GOT3 (cell line): ENCODE measurements at places on chromosomes 5 and 9.

DNA sequence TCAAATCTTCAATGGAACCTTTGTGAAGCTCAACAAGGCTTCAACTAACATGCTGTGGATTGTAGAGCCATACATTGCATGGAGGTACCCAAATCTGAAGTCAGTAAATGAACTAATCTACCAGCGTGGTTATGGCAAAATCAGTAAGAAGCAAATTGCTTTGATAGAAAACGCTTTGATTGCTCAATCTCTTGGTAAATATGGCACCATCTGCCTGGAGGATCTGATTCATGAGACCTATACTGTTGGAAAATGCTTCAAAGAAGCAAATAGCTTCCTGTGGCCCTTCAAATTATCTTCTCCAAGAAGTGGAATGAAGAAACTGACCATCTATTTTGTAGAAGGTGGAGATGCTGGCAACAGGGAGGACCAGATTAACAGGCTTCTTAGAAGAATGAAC lies 54.7 kb upstream of the TTC39B start:
- DNase-seq: no peak

DNA sequence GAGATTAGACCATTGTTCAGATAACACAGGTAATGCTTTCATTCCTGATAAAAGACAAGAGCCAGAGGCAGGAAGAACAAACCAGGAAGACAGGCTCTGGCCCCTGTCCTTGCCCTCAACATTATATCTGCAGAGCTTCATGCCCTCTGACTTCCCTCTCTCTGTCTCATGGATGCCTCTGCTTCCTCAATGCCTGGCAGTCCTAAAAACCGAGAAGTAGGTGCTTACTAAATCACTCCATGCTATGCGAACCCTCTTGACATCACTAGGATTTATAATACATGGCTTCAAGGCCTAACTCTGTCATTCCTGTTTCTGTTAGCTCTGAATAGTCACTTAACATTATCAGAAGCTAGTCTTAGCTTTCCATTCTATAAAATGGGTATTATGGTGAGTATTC lies 117.8 kb downstream of the TLR4 start:
- DNase-seq: no peak

GRCh38 chr9:84294241-84294950 lies 46.2 kb downstream of the SLC28A3 start:
- DNase-seq: no peak

GRCh38 chr5:89967771-89968444 lies 441.6 kb downstream of the CETN3 start:
- no peak for DNase-seq

DNA sequence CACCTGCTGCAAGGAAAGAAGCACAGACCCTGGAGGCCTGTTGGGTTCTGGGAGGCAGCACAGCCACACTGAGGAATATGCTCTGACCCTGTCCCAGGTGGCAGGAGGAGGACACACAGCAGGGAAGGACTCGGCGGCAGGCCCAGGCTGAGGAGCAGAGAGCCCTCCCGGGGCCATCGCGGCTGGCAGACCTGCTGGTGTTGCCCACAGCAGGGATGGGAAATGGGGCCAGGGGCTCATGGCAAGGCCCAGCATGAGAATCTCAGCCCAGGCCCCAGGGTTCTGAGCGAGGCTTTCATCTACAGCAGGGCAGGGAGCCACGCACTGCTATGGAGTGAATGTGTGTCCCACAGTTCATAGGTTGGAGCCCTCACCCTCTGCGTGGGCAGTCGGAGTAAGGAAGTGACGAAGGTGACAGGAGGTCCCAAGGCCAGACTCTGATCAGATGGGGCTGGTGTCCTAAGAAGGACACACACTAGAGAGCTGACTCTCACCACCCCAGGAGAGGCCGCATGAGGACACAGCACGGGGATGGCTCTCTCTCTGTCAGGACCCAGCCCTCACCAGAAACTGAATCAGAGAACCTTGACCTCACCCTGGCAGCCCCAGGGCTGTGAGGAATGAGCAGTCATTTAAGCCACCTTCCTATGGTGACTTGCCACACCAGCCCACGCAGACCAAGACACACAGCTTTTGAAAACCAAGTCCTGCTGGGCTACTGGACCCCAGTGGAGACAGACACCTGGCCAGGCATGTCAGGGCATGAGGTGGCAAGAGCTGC lies 10.3 kb upstream of the GPSM1 start:
- DNase-seq: no peak

DNA sequence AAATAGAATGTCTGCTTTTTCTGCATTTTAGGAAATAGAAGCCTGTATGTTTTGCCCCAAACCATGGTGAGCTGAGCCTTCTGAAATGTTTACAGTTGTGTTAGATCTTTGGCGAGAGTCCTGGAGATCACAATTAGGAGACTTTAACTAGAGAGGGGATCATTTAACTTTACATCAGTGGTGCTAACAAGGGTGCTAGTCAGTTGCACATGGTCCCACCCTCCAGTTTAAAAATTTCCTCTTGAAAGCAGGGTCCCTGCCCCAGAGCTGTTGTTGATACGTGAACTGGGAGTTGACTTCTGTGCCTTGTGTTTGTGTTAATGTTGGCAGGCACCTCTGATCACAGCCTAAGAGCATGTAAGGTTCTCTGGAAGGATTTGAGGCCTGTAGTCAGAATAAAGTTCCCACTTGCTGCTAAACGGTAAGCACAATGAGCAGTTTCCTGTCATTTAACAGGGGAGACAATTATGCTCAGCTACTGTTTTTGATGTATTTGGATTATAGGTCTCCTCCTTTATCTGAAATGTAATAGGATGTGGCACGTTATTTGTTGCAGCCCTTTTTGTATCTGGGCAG lies 43.7 kb downstream of the RASGRF2 start:
- no peak for DNase-seq

- no peak for DNase-seq
Measured at GRCh38 chr9:70385426-70385825, 29.0 kb downstream of the KLF9 start.

DNA sequence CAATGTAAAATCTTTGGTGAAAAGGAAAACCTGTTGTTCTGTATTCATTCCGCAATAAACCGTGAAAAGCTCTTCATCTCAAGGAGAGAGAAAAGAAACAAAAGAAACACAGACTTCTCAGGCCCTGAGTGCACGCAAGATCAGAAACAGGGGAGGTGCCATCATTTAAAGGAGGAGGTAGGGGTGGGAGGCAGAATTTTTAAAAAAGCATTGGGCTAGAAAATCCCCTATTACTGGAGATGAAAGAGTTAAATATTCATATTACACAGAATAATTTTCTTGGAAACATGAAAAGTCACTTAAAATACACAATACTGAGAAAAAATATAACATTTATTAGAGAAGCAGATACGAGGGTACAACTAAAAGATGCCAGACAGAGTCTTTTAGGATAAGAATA lies 56.3 kb downstream of the USP20 start:
- no peak for DNase-seq
